ENCODE measurements at places on chromosomes 5 and 9. TPM values are rescaled to one million over a fixed set of nuclear protein-coding genes. Genes with fewer than 3 reads are reported as not detected.

The CER1 gene
- total RNA-seq: not detected

The JAKMIP2 gene
- 0.42 TPM for total RNA-seq

GRCh38 chr5:103232393-103232999 lies 26.1 kb upstream of the MACIR start:
- no peak for DNase-seq

DNA sequence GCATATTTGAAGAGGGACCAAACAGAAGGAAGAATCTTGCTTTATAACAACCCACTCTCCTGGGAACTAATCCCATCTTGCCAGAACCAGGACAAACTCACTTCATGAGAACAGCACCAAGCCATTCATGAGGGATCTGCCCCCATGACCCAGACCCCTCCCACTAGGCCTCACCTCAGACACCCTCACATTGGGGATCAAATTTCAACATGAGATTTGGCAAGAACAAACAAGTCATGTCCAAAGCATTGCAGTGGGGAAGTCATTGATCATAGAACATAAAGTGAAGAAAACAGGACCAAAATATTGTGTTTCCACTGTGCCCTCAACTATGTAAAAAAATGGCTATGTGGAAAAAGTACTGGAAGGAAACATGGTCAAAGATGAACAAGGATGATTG lies 43.9 kb downstream of the MAP1B start:
- no peak for DNase-seq
